Left ventricle myocardium inferior (tissue), 1 donor: ENCODE measurements at places on chromosomes 1 and 21.
A peak's percentile ranks its signal among the peaks of the same experiment; 100 is the strongest.

GRCh38 chr1:6466023-6466422 is at the start of gene TNFRSF25:
TSS of gene TNFRSF25 (minus strand) at chr1:6466173. CDS start at chr1:6466107, 66 bp downstream.
- no peak for DNase-seq

DNA sequence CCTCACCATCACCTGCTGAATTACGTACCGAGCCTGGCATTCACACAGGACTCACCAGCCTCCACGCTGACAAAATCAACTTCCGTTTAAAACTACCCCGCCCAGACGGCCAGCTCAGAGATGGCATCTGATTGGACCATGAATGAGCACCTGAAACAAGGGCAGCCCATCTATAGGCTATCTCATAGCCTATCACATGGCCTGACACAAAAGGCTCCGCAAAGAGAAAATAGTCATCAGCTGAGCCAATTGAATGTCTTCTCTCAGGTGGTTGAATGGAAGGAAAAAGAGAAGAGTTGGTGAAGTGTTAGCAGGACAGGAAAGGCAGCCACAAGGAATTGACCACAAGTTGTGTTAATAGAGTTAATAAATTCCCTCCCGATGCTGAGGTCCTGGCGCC is 50.6 kb upstream of the ZC3H12A start:
- no peak for DNase-seq

DNA sequence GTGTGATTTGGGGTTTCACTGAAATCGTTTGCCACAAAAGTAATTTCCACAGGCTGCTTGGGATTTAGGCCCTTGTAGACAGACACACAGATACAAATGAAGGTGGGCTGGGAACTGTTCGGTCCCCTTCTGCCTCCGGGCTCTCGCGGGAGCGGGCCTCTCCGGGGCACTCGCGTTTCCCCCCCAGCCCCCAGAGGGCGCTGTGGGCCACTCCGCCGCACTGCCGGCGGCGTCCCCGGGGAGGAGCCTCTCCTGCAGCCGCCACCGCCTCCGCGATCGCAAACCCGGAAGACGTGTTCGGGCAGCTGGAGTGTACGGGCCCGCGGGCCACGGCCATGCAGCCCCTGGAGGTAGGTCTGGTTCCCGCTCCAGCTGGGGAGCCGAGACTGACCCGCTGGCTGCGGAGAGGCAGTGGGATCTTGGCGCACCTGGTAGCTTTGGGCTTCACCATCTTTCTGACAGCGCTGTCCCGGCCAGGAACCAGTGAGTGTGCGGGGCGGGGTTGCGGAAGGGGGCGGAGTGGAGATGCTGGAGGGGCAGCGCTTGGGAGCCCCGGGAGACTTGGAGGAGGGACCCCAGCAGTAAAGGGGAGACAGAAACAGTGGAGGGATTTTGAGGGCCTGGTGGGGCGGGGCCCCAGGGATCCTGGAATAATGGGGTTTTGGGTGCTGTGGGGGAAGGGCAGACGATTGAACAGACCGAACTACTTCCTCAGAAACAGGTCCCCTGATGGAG is at the start of gene CYB561D1:
Gene CYB561D1 (plus strand): TSS at position 290 of the 735 bp plus-strand sequence. CDS start 46 bp downstream, at position 336.
- DNase-seq = peak; percentile 88

- no peak for DNase-seq
Observed at GRCh38 chr1:80779275-80779674, 1021.5 kb upstream of the ADGRL2 start.

DNA sequence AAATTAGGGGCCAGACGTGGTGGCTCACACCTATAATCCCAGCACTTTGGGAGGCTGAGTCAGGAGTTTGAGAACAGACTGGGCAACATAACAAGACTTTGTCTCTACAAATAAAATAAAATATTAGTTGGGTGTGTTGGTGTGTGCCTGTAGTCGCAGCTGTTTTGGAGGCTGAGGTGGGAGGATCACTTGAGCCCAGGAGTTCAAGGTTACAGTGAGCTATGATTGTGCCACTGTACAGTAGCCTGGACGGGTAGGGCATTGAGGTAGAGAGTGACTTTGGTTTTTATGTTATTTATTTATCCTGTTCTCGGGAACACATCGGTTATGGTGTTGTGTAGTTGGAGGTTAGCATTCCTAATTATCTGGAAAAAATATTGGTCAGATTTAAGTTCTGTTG is 19.5 kb downstream of the KIF1B start:
- DNase-seq = no peak

GRCh38 chr21:32888971-32889370 is 117.4 kb upstream of the PAXBP1 start:
- DNase-seq = no peak

DNA sequence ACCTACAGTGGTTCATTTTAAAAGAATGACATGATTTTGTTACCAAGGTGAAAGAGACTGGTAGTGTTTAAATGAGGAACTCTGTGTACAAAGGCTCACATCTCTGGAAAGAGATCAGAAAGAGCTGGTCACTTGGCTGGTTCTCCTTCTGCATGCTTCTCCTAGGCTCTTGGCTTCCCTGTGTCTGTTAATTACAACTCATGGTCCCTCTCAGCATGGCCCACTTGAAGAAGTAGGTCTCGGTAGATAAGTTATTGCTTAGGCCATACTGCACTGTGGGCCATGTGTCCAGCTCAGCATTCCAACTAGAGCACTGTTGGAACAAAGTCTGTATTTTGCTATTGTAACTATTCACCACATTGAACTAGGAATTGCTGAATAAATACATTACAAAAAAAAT is 91.1 kb downstream of the KIAA0319L start:
- DNase-seq = no peak

DNA sequence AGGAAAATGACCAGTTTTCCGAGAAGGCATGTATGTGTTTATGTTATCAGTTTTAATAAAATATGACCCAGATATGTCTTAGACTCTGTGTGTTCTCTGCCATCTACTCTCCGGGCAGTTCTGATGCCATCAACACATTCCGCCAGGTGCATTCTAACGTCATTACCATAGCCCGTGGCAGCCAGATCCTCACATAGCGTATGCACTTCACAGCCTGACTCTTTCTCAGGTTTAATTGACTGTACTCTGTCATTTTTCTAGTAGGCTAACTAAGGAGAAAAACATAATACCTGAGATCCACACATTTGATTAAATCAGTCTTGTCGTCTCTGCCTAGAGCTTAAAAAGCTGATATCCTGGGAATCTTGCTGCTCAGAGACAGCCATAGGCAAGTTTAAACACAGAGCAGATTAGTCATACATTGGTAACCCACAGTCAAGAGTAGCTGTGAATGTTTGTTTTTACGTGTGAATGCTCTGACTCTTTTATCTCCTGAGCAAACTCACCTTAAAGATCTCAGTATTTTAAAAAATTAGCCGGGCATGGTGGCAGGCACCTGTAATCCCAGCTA is 175.9 kb downstream of the GREM2 start:
- no peak for DNase-seq

GRCh38 chr1:16386454-16387113 is 19.5 kb downstream of the SZRD1 start:
- no peak for DNase-seq

- no peak for DNase-seq
Observed at GRCh38 chr1:159239551-159240220, 35.0 kb downstream of the ACKR1 start.

GRCh38 chr1:226201029-226201593 is 14.6 kb upstream of the ACBD3 start:
- DNase-seq = no peak

GRCh38 chr1:87678266-87678665 is 349.6 kb downstream of the LMO4 start:
- DNase-seq = no peak

GRCh38 chr1:38852780-38853179 is 6.8 kb downstream of the RRAGC start:
- DNase-seq = no peak

GRCh38 chr1:5239911-5240310 is 585.5 kb downstream of the AJAP1 start:
- no peak for DNase-seq

GRCh38 chr1:27581823-27582243 is 22.1 kb downstream of the AHDC1 start:
- DNase-seq = peak; percentile 53

GRCh38 chr1:53137729-53138128 is 4.7 kb downstream of the SLC1A7 start:
- no peak for DNase-seq

DNA sequence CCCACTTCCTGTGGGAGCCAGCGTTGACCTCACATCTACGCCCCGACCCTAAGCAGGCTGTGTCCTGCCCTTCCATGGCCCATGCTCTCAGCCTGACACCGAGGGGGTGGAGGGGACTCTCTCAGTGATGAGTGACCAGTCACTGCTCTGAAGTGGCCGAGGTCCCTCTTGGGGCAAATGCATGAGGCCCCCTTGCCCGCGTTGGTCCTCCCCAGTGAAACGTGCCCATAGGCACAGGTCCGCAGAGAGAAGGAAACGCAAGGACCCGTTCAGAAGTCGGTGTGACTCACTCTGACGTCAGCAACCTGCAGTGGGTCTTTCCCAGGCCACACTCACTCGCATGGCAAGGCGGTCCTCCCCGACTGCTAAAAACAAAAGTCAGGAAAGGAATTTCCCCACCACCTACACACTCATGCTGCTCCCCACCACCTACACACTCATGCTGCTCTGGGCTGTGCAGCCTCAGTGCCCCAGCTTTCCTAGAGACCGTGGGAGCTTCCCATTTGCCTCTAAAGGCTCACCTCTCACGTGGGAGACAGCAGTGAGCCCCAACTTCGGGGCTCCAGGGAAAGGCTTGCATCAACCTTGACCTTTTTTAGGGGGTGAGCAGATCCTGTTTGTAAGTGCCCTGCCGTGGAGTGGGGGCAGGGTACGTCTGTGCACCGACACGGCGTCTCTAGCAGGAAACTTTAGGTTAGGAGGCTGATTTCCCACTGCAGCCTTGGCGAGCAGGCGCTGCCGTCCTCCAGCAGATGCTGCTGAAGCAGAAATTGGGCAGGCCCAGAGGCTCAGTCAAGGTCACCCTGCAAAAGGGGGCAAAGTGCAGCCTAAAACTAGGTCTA is 11.4 kb downstream of the UBASH3A start:
- no peak for DNase-seq

- no peak for DNase-seq
Observed at GRCh38 chr1:241688940-241689368, 36.9 kb downstream of the WDR64 start.

GRCh38 chr1:91827087-91827458 is 58.9 kb downstream of the TGFBR3 start:
- peak; percentile 73 for DNase-seq
